NCI-H2081 (cell line): ENCODE measurements at places on chromosomes 1 and 21.

DNA sequence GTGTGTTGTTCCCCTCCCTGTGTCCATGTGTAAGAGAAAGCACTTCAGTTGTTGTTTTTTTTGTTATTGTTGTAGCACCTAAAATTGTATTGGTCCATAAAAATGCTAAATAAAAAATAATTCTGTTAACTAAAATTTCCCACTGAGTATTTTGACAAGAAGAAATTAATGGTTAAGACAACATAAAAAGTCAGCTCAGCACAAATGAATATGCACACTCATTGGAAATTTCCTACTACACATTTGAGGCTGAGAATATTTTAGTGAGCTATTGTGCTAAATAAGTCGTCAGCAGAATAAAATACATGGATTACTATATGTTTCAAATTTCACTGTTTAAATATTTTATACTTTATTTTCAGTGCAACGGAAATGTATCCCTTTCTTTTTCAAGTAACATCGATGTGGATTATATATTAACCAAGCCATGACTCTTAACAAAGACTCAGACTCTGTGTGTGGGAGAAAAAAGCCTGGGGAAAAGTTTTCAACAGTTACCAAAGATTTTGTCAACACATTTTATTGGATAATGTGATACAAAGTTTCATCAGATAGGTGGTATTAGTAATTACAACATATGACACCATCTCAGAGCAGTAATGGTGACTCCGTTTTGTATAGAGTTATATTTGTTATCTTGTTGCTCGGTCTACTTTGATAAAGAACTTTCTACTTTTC lies 63.4 kb downstream of the LYPLAL1 start:
- DNase-seq: no peak

DNA sequence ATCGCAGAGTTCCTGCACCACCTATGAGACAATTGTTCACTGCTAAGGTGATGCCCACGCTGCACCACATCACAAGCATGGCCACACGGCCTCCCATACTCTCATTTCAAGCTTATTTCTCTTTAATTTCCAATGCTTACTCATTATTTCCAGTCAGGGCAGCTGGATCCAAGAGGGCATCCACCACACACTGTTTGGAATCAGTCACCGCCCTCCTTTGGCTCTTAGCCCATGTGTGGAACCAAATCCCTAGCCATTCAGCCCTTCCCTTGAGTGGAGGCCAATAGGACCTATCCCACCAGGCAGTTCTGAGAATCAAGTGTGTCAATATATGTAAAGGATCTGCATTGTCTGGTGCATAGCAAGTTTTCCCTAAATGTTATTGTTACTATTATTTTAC lies 26.3 kb upstream of the PALMD start:
- DNase-seq: no peak

DNA sequence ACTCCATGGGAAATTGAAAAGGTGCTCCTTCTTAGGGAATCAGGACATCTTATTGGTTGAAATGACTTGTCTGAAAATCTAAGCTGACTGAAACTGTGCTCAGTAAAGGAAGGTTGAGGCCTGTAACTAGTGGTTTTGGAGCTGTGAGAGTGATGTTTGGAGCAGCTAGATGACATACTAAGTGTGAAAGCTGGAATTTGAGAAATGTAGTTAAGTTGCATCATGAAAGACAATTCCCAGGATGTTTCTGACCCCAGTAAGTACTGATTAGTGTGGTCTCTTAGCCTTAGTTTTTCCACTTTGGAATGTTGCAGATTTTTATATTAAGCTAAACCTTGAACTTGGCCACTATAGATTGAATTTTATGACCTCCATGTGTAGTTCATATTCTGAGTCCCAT lies 154.9 kb downstream of the PAPPA2 start:
- no peak for DNase-seq

DNA sequence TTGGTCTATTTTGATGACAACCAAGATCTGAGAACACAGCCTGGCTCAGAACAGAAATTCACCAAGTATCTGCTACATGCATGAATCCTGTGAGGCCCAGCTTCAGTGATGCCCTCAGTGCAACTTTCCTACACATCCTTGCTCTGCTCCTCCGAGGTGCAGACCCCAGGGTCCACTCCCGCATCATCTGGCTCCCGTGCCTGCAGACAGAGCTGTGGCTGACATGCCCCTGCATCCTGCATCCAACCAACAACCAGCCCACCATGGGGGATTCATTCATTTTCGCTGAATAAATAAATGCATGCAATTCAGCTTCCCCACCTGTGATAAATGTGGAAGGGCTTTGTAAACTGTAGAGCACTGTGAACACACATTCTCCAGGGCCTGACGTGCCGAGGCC lies 112.3 kb downstream of the GLIS1 start:
- DNase-seq: no peak

DNA sequence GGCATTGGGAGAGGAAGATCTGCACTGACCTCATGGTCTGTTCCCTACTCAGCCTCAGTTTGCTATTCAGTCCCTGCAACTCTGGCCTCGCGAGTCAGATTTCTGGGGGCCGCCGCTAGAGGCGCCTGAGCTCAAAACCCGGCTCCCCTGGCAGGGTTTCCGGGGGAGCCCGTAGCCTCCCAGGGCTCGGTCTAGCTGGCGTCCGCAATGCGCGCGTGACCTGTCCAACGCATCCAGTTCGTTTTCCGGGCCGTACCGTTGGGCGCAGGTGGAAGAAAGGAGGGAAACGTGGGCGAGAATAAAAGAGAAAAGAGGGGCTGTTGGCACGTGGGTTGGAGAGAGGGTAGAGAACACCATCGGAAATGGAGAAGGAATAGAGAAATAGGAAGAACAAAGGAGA lies at the start of gene ADAM30:
Gene ADAM30, minus strand, starts transcription at position 213 of the 400 bp plus-strand sequence. Its CDS starts 179 bp downstream, at position 34.
- no peak for DNase-seq

GRCh38 chr1:12678820-12679219 lies 34.9 kb downstream of the AADACL4 start:
- DNase-seq: no peak

DNA sequence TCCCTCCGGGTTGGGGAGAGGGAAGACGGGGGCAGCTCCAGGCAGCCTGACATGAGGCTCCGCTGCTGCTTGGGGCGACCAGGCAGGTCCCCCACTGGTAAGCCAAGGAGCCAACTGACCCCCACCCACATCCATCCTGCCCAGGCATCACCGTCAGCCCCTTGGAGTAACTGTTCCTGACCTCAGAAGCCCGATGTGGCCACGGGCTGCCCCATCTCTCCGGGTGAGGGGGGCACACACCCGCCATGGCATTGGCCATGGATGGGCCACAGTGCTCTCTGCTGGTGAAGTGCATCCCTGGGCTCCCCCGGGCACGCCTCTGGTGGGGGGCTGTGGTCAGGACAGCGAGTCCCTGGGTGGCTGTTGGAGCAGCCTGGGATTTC lies 100.0 kb downstream of the CRYAA start:
- DNase-seq: no peak

DNA sequence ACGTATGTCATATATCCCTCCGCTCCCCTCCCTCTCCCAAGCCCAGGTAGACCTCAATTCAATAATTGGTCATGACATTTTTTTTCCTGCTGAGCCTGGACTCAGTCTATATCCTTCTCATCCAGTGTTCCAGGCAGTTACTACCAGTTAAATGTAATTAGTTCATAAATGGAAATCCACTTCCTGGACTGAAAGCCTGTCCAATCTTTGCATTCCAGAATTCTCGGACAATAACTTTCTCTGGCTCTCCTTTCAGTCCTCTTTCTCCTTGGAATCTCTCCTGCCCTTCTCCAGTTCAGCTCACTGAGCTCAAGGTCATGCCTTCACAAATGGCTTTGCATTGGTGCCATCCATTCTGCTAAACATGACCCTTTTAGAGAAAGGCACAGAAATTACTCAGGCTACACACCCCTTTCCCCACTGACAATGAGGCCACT lies 34.8 kb downstream of the VWA5B1 start:
- DNase-seq: no peak

DNA sequence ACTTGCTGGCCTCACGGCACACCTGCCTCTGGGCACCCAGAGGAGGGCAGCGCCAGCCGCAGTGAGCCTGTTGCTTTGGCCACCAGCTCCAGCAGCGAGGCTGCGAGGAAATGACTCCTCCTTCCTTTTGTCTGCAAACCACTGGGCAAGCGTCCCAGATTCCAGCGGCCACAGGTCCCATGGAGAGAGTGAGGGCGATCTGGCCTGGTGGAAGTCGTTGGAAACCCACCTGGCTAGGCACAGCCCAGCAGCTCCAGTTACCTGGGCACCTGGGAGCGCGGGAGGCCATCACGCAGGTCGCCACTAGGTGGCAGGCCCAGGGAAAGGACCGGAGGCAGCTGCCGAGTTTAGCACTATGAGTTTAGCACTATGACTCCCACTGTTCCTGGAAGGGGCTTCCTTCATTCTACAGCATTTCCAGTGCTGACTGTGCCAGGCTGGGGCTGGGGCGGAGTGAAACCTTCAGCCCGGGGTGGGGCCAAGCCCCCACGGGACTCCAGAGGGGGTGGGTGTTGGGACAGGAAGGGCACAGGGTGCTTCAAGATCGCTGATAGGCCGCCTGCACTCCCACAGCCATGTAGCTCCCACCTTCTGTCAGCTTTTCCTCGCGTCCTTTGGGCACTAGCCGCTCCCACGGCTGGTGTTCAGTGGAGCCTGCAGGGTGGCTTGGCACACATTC lies 1.1 kb upstream of the ESPN start:
- DNase-seq: peak; percentile 75

GRCh38 chr21:37675202-37675801 lies 241.0 kb downstream of the KCNJ6 start:
- DNase-seq: peak; percentile 7

DNA sequence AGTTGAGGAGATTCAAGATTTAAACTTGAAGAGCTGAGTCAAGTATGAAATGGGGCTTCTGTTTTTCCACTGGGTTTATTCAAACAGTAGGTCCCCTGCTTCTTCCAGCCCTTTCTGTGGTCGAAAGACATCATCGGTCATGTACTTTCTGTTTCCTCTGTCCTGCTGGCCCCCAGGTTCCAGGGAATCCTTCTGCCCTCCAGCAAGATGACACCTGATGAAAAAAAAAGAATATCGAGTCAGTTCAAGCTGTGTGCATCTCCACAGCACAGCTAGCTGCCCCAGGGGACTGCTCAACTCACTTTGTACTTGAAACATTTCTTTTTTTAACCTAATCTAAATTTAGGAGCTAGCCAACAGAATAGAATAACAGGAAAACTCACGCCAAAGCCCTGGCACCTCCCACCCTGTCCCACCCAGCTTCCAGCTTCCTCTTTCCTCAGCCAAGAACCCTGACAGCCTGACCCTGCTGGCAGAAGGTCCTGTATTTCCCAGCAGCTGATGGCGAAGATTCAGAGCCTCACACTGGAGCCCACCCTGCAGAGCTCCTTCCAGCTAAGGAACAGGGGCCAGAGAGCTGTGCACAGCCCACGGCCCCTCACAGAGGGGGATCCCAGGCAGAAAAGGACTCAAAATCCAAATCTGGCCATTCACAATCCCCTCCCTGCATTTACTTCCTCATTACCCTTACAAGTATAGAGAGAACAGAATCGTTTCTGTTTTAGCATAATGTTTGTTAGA lies 176.5 kb downstream of the PSMG1 start:
- no peak for DNase-seq

GRCh38 chr1:19808351-19808750 lies 6.7 kb downstream of the RNF186 start:
- no peak for DNase-seq

GRCh38 chr1:12582649-12583048 lies 35.4 kb downstream of the DHRS3 start:
- no peak for DNase-seq

- no peak for DNase-seq
Observed at GRCh38 chr1:116919802-116920201, 10.1 kb downstream of the PTGFRN start.

GRCh38 chr1:27368869-27369582 lies 2.3 kb upstream of the MAP3K6 start:
- no peak for DNase-seq

DNA sequence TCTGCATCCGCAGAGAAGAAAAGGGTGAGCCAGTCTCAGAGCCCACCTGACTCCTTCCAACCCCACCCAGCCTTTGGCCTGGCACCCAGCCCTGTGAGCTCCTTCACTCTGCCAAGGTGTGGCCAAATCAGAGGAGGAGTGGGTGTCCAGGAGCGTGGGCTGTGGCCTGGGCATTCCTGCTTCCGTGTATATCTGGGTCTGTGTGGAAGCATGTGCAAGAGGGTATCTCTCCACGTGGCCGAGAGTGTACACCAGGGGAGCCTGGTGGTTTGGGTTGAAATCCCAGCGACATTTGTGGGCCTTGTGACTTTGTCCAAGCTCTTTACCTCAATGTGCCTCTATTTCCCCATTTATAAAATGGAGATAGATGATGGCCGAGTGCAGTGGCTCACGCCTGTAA lies 29.8 kb downstream of the CDCP2 start:
- no peak for DNase-seq

DNA sequence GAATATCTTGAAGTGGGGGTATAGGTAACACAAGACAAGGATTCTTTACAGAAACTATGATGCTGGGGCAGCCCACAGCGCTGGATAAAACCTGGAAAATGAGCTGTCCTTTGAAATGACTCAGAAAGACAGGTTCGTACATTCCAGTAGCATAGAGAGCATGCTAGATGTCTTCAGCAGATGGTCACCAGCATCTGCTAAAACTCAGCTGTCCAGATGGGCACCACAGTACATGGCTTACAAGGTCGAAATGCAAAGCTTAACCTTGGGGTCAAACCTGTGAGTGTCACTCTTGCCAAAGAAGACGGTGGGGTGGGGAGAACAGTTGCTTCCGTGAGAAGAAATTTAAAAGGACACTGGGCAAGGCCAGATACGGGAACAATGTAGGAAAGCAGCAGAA lies 41.3 kb upstream of the TRIM45 start:
- DNase-seq: no peak

DNA sequence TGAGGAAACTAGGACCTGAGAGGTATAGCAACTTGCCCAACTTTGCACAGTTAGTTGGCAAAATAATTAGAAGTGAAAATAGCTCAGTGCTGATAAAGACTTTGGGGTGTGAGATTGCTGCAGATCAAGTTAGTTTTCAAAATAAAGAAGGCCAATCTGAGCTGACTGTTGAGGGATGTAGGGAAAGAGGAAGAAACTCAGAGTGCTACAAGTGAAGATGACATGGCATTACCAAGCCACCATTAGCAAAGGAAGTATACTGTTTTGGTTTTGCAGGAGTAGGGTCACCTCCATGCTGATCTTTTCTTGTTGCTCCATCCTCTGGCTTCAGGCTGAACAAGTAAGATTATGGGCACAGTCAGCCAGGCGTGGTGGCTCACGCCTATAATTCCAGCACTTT lies 78.7 kb upstream of the ADAM30 start:
- no peak for DNase-seq

DNA sequence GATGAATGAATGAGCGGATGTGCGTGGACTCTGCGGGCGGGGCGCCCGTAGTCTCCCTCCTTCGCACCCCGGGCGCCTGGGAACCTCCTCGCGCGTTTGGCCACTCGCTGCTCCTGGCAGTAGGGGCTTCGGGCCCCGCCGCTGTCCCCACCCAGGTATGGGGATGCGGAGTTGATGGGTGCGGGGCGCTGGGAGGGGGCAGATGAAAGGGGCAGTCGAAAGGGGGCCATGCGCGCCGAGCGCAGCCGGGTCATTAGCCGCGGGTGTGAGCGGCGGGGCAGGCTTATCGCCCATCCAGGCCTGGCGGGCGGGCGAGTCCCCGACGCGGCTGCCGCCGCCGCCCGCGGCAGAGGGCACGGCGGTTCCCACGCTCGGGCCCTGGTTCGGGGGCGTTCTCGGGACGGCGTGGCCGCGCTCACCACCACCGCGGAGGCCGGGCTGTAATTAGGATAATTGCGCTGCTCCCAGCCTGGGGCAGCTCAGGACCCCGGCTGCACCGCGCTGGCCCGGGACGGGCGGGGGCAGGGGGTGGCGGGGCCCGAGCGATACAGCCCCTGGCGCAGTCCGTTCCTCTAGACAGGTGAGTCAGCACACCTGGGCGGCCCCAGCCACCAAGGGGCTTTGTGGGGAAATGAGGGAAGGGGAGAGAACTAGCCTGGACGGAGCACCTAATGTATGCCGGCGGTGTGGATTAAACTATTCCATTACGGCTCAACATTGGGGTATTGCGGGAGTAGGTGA lies 22.1 kb upstream of the CITED4 start:
- no peak for DNase-seq
